ENCODE measurements at places on chromosomes 1 and 21.

- DNase-seq, result no peak
Observed at GRCh38 chr1:85660541-85660940, 47.7 kb downstream of the ZNHIT6 start.

GRCh38 chr1:163836481-163836880, 514.7 kb downstream of the NUF2 start:
- DNase-seq, result no peak

GRCh38 chr1:32239790-32240139, 7.3 kb upstream of the FAM167B start:
- no peak for DNase-seq

- DNase-seq, result no peak
Observed at GRCh38 chr1:57839526-57839925, 415.7 kb upstream of the DAB1 start.

DNA sequence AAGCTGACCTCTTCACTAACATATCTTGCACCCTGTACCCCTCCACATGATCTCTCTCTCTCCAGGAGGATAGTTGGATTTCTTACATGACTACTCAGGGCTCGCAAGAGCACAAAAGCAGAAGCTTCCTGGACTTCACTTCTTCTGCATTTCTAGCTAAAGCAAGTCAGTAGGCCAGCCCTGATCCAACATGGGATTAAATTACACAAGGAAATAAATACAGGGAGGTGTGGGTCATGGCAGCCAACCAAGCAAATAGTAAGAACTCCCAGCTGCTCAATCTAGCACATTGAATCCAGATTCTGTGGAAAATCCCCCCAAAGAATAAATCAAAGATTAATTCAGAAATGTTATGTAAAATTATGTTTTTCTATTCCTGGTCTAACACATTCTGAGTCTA, 33.3 kb downstream of the KLHDC7A start:
- no peak for DNase-seq

DNA sequence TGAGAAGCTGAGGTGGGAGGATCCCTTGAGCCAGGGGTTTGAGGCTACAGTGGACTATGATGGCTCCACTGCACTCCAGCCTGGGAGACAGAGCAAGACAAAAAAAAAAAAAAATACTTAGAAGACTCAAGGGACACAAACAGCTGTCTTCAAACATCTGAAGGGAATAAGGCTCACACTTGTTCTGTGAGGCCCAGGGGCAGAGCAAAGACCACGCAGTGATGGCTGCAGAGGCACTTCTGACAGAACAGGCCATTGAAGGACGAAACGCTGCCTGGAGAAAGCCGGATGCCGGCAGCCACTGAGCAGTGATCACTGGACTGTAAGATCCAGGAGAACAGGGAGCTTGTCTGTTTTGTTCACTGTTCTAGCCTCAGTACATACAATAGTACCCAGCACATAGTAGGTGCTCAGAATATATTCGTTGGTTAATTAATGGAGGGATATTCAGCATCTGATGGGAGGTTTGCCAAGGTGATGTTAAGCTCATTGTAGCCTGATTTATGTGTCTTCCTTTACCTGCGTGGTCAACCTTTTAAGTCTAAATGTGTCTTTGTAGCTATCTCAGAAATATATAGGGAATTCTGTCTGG, 12.1 kb upstream of the NDC1 start:
- no peak for DNase-seq

DNA sequence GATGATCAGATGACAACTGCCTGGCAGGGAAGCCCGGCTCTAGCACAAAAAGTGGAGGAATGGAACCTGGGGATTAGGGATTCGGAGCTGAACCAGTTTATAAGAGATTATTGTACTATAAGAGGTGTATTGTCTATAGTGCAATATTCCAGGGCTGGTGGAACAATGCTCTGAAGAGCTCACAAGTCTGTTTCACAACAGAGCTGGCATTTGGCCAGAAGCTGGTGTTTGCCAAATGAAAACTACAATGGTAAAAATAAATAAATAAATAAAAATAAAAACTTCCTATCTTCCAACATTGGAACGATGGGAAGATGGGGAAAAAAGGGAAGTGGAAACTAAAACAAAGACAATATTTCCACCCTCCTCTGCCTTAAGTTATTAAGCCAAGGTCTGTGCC, 73.5 kb downstream of the CHODL start:
- no peak for DNase-seq

GRCh38 chr1:15100880-15101760, 52.4 kb upstream of the TMEM51 start:
- DNase-seq, result no peak

- DNase-seq, result no peak
Observed at GRCh38 chr1:198199105-198199504, 42.3 kb downstream of the NEK7 start.

GRCh38 chr1:213927846-213928245, 59.9 kb upstream of the PROX1 start:
- no peak for DNase-seq

DNA sequence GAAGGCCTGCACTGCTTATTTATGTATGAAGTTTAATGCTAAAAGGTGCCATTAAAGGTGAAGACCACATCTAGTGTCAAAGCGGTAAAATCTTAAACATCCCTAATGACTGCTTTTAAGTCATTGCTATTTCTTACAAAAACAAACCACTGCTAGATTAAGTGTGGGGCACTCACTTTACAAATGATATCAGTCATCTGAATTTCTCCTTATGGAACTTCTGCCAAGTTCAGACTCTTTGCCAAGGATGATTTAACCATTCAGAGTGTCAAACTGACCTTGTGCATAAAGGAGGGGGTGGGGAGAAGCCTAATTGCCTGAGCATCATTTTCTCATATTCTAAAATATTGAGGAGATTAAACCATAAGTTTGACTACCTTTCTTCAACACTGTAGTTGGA, 271.5 kb downstream of the TGFB2 start:
- no peak for DNase-seq

DNA sequence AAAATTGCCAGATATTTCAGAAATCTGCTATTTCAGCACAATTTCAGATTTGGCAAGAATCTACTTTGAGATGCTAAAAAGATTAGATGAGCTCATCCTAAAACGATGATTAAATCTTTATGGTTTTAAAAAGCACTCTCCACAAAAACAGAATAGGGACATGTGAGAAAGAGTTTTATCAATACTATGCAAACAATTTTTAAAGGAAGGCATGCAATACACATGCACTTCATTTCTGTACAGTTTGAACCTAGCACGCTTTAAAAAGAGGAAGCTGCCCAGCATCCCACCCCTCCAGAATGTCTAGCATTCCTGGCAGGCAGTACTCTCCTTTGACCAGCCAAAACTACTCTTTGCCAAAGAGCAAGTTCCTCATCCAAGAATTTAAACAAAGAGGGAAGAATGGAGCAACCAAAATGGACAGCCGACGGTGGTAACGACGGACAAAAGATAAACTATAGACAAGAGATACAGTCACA, 1.3 kb downstream of the ARHGAP29 start:
- no peak for DNase-seq

DNA sequence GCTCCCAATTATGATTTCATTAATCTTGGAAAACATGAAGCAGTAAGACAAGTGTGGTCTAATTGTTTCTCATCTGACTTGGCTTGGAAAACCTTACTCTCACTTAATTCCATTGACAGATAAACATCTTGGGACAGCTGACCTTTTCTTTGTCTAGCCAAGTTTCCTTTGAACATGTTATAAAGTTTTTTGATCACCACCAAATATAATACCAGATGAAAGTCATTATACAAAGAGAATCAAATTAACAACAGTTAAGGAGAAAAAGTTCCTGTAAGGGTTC, 50.2 kb downstream of the ALG14 start:
- no peak for DNase-seq

DNA sequence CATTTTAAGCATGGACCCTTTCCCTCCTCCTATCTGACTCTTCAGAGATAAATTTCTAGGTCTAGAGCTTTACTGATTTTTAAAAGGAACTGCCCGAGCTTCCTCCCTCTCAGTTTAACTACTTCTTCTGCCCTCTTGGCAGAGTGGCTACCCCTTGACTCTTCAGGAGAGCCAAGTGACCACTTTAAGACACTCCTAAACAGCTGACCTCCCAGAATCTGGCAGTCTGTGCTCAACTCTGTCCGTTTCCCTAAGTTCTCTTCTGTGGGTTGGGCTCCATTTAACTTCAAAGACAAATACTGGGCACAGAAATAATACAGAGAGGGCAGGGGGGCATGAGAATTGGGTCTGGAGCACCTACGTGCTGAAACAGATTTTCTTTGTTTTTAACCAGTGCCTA, 196.3 kb upstream of the FOXD3 start:
- no peak for DNase-seq

GRCh38 chr1:109814223-109814622, 50.5 kb upstream of the EPS8L3 start:
- no peak for DNase-seq

DNA sequence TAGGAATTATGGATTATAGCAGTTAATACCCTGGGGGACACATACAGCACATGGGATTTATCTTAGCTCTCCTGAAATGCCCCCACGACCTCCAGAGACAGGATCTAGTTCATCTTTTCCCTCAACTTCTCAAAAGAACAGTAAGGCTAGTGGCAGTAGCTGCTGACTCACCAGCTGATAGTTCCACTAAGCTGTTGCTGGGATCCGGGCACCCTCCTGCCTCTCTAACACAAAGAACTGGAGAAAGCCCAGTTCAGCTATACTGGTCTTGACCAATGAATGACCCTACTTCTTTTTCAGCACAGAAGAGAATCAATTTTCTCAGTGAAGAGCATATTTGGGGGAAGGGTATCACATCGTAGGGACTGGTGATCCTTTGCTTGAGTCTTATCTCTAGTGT, 84.1 kb downstream of the PGBD5 start:
- DNase-seq, result no peak

- DNase-seq, result no peak
Observed at GRCh38 chr21:28442624-28443023, 550.1 kb downstream of the LTN1 start.

GRCh38 chr1:11215381-11216005, 26.3 kb downstream of the ANGPTL7 start:
- DNase-seq, result no peak

DNA sequence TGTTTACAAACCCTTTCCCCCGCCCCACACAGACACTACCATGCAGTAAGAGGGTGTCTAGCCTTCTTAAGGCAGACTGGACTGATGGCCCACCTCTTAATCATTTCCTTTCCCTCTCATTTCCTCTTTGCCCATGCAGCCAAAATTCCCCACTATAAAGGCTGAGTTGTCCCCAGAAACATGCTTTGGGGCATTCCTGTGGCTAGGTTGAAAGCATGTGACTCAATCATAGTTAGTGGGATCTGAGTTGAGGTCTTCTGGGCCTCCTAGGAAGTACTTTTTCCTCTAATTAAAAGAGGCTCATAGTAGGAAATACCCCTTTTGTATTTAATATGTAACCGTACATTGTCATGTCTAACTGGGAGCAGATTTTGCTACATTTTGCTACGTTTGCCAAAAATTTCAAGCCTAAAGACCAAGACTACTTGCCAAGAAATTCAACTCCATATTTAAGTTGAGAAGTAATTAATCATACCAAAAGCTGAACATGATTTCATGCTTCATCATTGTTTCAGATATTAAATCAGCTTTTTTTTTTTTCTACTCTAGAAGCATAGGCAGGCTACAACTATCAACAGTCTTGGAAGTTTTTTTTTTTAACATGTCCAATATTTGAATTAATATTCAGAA, 174.7 kb downstream of the ADGRL4 start:
- DNase-seq, result no peak

DNA sequence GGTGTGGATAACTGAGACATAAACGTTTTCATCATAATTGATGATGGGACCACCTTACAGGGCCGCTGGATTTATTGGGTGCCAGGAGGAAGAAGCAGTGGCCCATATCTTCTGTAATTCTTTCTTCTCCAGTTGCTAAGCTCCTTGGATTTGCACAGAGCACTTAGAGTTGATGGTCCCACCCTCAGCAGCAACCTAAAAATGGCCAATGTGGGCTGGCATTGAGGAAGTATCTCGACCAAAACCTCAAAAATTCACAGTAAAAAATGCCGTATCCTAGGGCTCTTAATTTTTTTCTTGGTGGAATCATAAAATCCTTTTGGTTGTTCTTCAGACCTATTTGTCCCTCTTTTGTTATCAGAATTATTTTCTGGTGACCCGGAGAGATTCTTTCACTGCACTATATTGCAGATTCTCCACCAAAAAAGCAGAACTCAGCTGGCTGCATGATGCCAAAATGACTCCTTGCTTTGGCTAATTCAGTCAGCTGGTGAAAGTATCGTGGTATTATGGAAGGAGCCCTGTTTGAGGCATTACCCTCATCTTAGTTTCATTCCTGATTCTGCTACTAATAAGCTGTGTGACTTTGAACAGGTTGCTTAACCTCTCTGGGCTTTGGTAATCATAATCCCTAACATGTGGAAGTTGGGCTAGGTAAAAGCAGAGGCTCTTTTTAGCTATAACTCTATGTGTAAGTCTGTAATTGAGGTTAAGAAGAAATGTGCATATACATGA, 27.6 kb downstream of the KIRREL1 start:
- no peak for DNase-seq

GRCh38 chr1:36115200-36115669, 9.8 kb downstream of the COL8A2 start:
- no peak for DNase-seq

GRCh38 chr1:28256197-28256827, 3.0 kb upstream of the SESN2 start:
- DNase-seq, result no peak

DNA sequence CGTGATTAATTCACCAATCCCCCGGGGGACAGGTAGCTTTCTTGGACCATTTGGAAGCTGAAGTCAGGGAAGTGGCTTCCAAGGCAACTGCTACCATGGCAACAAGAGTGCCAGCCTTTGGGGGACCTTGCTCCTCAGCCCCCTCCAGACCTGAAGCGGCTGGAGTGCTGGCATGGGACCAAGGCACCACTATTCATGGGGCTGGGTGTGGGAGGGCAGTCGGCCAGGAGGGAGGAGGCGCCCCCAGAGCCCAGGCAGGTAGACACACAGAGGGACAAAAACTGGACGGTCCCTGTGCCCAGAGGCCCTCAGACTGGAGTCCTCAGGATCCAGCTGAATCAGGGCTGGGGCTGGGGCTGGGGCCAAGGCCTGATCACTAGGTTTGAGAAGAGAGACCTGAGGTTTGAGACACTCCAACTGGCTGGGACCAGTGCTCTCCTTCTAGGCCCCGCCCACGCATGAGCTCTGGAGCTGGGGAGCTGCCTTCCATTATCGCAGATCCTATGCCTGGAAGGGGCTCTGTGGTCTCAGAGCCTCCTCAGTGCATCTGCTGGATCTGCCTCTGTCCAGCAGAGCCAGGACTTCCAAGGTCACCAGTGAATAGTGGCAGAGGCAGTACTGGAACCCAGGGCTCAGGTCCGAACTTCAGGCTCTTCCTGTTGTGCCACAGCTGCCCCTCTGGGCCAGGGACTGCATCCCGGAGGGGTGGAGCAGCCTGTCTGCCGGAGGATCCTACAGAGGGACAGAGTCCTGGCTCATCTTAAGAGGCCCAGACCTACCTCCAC, 3.3 kb upstream of the KNCN start:
- DNase-seq, result no peak

All from stimulated activated CD8-positive, alpha-beta memory T cell treated with anti-CD3 and anti-CD28 coated beads, Interleukin-2, amount 100 ng/mL, for 1 hour (primary cell).